ENCODE measurements at places on chromosomes 4 and X.

DNA sequence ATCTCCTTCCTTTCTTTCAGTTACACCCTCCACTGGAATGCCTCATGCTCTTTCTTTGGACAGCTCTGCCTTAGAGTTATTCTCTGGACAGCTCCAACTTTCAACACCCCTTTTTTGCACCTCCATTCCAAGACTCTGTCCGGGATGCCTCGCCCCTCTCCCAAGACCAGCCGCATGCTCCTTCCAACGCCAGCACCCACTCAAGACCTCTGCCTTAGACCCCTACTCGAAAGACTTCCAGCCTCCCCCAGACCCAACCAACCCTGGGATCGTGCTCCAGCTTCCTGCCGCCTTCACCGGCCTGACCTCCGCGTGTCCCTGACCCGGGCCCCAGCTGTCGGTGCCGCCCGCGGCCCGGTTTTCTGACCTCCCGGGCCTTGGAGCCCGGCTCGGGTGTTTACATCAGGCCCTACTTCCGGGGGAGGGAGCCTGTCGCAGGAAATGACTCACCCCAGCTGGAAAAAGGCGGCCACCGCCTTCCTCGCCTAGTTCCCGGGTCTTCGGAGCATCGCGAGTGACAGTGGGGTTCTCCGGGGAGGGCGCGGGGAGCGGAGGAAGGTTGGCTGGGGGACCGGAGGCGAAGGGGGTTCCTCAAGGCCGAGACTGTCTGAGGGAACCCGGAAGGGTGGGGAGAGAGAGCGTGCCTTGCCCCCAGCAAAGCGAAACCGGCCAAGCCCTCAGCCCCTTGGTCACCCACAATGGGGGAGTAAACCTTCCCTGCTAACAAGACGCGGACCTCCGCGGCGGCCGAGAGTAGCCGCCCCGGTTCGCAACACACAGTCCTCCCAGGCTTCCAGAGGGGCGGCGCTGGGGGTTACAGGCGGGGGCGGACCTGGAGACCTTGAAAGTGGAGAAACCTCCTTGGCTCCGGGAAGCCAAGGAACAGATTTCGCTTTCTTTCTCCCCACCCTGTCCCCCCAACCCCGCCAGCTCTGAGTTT, at the start of gene WDR45:
Gene WDR45, minus strand, starts transcription at position 399 of the 940 bp plus-strand sequence. CDS start 1,792 bp downstream, outside the sequence.
- no peaks in the 10 kb centered on the region for H3K36me3 ChIP-seq
- no peaks in the 10 kb centered on the region for H3K27me3 ChIP-seq
- H3K4me3 ChIP-seq: peak within 1 kb of the TSS; percentile 78

DNA sequence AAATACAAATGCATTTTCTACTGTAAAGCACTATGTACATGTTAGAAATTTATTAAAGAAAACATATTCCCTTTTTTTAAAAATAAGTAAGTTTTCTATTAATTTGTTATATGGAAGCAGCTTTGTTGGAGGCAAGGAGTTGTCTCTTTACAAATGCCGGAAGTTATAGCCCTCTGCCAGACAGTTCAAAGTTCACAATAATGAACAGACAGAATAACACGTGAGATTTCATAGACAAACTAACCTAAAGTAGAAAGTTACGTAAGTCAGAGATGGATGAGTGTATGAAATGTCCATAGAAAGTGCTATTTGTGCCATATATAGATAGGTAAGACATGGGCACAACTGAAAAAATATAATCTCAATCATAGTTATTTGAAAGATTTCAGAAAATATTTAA, 43.9 kb upstream of the NEIL3 start:
- H3K27ac ChIP-seq: no peak overlapping the region
- no peaks in the 10 kb centered on the region for H3K36me3 ChIP-seq
- no peak for DNase-seq
- H3K4me3 ChIP-seq: no peak overlapping the region

DNA sequence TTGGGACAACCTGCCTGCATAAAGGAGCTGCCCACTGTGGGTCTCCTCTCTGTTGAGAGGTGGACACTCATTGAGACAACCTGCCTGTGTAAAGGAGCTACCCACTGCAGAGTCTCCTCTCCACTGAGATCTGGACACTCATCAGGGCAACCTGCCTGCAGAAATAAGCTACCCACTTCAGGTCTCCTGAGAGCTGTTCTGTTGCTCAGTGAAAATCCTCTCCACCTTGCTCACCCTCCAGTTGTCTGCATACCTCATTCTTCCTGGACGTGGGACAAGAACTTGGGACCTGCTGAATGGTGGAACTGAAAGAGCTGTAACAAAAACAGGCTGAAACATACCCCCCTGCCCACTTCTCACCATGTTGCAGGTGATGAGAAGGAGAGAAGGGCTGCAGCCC, 59.9 kb upstream of the CDKN2AIP start:
- peaks cover 12% of the 10 kb centered on the region for H3K27me3 ChIP-seq
- DNase-seq: no peak
- no peak overlapping the region for H3K4me3 ChIP-seq
- no peaks in the 10 kb centered on the region for H3K4me1 ChIP-seq

DNA sequence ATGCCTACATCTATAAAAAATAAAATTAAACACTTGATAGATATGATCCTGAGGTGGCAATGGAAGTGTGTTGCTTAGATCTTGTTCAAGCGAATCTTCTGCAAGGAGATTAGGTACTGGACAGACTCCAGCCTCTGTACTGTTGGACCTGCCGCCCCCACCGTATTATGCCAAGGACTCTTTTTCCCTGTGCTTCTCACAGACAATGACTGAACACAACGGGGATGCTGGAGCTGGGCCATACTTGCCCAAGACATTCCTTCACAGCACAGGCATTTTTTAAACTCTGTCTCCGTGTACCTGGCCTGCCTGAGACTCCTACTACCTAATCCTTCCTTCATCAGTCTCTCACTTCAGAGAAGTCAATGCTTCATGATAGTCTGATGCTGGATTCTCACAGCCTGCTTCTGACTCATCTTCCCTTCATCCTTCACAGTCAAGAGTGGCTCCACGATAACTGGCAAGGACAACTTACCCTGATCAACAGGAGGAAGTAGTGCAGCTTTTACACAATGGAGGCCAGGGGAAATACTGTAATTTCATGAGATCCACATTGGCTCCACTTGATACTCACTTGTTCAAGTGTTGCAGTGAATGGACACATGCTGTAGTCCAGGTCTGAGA, 754.6 kb upstream of the AGA start:
- no peak overlapping the region for H3K4me3 ChIP-seq
- H3K27ac ChIP-seq: no peak overlapping the region
- H3K4me1 ChIP-seq: no peaks in the 10 kb centered on the region
- no peaks in the 10 kb centered on the region for H3K27me3 ChIP-seq

- no peaks in the 10 kb centered on the region for H3K36me3 ChIP-seq
- H3K4me1 ChIP-seq: no peaks in the 10 kb centered on the region
- H3K27me3 ChIP-seq: no peaks in the 10 kb centered on the region
- no peak overlapping the region for H3K4me3 ChIP-seq
- no peak for DNase-seq
- no peak overlapping the region for H3K27ac ChIP-seq
Observed at GRCh38 chrX:115940348-115940747, 230.2 kb upstream of the AGTR2 start.

GRCh38 chr4:154452798-154453346, 38.7 kb downstream of the DCHS2 start:
- H3K27me3 ChIP-seq: no peaks in the 10 kb centered on the region
- no peak overlapping the region for H3K4me3 ChIP-seq
- no peak overlapping the region for H3K27ac ChIP-seq
- no peaks in the 10 kb centered on the region for H3K4me1 ChIP-seq
- DNase-seq: no peak

DNA sequence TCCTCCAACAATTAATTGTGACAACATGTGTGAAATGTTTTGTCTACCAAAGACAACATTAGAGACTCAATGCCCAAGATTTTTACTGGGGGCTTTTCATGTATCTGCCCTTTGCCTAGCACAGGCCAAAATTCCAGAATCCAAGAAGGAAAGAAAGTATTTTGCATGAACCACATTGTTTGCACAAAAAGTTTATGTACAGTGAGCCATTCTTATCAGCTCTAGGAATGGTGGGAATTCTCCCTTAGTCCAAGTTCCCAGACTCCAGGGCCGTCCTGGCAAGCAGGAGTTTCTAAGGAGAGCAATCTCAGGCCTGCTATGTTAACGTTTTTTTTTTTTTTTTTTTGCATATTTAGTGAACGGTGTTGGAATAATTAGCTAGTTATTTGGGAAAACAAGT, 21.6 kb downstream of the GPRASP1 start:
- peak; percentile 3 for DNase-seq
- no peak overlapping the region for H3K4me3 ChIP-seq
- H3K36me3 ChIP-seq: no peaks in the 10 kb centered on the region
- H3K27me3 ChIP-seq: no peaks in the 10 kb centered on the region
- no peaks in the 10 kb centered on the region for H3K4me1 ChIP-seq

DNA sequence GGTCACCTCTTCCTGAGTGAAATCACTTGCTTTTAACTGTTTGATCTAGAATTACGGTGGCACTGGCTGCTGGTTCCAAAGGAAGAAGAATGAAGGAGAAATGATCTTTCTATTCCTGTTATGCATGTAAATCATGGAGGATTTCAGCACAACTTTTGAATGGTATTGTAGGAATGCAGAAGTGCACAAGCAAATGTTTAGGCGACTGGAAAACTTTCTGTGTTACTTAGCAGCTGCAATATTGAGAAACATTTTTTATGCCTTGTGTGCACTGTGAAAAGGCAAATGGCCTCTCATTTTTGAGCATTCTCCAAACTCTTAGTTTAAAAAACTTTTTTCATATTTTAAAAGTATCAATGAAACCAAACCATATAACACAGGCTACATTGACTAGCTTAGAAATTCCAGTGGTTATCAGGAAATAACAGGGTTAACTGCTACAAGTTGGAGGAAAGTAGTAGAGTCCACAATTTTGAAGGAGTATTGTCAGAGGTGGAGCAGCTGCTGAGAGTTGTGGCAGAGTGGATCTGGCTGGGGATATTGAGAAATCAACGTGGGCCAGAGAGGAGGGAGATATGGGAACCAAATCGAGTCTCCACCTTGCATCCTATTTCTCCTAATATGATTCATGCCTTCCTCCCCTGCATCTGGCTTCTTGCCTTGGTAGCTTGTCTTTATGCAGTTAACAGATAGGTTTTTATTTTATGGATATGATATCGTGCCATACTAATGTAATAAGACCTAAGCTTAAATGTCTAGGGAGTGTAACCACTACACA, 32.0 kb upstream of the FHL1 start:
- H3K27me3 ChIP-seq: no peaks in the 10 kb centered on the region
- DNase-seq: peak; percentile 29
- no peaks in the 10 kb centered on the region for H3K4me1 ChIP-seq
- no peak overlapping the region for H3K4me3 ChIP-seq
- H3K36me3 ChIP-seq: no peaks in the 10 kb centered on the region

DNA sequence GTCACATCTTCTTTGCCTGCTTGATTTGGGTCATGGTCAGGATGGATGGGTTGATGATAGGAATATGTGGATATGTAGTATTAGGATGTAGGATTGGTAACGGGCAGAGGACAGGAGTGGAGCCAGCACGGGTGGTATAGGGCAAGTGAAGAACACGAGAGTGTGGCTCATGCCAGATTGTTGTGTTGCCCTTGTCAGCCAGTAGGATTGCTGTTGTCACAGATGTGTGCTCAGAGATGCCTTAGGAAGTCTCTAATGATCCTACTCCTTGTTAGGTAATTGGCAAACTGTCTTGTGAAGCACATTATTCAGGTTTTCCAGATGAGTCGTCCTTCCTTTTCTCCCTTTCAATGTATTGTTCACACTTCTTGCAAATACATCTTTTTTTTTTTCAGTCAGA, 5.5 kb downstream of the ATP10D start:
- H3K4me1 ChIP-seq: no peaks in the 10 kb centered on the region
- H3K27me3 ChIP-seq: no peaks in the 10 kb centered on the region
- DNase-seq: peak; percentile 35
- no peaks in the 10 kb centered on the region for H3K36me3 ChIP-seq
- no peak overlapping the region for H3K4me3 ChIP-seq

Data from fibroblast of lung (primary cell).